Fibroblast of skin of right biceps (primary cell): ENCODE measurements at places on chromosomes 6 and 20.

DNA sequence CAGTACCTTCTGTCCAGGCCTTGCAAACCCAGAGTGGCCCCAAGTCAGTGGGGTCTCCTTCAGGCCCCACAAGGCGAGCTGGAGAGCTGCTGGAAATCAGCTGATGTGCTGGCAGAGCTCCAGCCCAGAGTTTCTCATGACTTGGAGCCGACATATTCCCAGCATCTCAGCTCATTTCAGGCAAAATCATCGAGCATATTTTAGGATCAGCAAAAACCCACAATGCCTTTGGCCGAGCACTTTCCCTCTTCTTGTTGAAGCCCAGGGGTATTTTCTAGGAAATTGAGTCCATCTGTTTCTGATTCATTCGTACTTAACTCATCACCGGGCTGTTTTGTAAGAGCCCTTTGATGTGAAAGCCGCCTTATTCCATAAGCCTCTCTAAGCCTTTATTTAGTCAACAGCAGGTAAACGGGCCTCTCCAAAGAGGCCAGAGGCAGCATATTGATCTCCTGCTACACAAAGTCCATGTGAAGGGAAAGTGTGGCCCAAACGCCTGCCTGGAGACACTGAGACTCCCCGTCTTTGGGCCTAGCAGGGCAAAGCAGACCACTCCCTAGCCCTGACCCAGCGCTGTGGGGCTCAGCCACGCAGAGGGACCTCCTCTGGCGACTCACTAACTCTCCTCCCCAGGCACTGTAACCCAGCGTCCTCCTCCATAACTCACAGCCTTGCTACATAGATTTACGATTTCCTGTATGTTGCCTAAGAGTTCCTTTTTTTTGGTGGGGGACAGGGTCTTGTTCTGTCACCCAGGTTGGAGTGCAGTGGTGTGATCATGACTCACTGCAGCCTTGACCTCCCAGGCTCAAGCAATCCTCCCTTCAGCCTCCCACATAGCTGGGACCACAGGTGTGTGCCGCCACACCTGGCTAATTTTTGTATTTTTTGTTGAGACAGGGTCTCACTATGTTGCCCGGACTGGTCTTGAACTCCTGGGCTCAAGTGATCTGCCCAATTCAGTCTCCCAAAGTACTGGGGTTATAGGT, 12.1 kb upstream of the C20orf203 start:
- peak; percentile 94 for DNase-seq

DNA sequence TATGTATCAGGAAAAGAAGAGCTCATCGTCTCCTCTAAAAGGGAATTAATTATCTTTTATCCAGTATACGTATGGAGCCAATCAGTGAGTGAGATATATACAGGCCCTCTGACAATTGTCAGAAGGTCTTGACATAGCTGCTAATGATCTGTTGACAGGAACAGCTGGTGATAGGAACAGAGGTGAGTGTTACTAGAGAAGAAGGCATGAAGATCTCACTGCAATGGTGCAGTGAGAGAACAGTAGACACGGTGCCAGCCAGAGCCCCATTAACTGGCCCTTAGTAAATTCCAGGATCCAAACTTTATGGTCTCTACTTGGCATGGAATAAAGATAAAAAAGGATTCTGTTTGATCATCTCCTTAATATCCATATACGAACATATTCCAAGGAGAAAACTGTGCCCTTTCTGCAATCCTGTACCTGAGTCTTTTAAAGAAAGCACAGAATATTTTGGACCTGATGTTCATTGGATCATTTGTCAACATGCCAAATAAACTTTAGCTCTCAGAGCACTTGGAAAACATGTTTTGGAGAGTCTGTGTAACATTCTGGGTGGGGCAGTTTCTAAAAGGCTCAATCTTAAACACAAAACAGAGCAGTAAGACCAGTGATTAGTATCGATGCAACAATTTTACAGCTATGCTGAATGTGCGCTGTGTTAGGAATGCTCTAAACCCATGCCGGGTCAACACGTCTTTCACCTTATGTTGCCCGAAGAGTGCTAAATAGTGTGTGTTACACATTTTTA, 135.8 kb upstream of the CITED2 start:
- DNase-seq: no peak

DNA sequence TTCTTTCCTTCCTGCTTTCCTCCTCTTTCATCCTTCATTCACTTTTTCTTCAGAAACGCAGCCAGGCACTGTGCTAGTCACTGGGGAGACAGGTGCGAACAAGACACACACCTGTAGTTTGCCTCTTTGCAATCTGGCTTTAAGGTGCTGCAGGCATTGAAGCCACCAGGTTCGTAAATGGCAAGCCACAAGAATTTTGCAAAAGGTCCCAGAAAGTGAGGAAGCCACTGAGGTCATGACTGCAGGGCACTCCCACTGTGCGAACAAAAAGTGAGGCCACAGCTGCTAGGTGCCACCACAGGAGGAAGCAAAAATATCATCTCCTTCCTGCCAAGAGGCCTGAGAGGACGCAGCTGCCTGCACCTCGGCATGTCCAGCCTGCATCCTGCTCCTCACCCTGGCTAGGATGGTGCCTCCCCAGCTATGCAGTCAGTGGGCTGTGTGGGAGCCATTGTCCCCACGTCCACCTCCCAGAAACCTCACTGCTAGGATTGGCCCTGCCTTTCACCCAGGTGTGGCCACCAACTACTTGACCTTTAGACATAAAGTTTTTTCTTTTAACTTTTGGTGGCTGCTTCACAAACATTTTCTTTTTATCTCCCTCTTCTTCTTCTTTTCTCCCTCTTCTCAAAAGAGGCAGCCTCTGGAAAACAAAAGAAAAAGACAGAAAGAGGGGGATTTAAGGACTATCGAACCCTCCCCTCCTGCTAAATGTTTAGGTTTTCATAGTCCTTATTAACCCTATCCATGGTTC, 230.8 kb downstream of the BCAS1 start:
- DNase-seq: no peak

GRCh38 chr6:35541836-35542235, 29.1 kb upstream of the TULP1 start:
- no peak for DNase-seq

GRCh38 chr20:36447101-36447500, 94.2 kb upstream of the MYL9 start:
- no peak for DNase-seq

DNA sequence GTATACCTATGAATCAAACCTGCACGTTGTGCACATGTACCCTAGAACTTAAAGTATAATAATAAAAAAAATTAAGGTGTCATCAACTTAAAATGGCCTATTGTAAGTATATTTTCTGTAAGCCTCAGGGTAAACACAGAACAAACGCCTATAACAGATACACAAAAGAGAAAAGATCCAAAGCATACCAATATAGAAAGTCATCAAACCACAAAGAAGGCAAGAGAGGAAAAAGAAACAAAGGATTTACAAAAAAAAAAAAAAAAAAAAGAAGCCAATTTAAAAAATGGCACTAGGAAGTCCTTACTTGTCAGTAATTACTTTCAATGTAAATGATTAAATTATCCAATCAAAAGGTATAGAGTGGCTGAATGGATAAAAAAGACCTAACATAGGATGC, 24.6 kb upstream of the ASF1A start:
- DNase-seq: peak; percentile 12

DNA sequence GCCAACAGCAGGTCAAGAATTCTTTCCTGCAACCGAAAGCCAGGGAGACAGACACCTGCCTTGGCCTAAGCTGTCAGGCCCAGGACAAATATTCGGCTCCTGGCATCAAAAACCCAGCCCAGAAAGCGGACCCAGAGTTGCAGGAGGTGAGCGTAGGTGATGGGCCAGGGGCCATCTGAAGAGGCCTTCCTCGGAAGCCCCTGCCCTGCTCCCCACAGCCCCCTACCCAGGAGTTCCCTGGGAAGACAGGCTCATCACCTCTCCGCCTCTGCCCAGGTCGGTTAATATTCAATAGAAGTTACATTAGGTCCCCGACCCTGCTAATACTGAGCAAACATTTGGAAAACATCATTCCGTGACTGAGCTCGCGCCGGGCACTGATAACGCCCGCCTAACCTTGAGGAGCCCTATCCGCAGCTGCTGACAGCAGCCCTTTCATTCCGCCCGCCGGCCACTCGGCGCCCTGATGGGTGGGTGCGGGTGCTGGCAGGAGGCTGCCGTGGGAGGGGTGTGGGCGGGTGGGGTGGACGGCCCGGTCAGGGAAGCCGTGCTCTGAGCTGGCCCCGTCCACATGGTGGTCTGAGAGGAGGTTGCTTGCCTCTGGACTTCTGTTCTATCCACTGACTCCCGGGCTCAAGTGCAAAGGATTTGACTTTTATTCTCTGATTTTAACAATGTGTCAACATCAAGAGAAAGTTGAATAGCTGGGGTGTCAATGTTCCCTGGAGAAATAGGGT, 55.7 kb downstream of the HNF4A start:
- DNase-seq: no peak

DNA sequence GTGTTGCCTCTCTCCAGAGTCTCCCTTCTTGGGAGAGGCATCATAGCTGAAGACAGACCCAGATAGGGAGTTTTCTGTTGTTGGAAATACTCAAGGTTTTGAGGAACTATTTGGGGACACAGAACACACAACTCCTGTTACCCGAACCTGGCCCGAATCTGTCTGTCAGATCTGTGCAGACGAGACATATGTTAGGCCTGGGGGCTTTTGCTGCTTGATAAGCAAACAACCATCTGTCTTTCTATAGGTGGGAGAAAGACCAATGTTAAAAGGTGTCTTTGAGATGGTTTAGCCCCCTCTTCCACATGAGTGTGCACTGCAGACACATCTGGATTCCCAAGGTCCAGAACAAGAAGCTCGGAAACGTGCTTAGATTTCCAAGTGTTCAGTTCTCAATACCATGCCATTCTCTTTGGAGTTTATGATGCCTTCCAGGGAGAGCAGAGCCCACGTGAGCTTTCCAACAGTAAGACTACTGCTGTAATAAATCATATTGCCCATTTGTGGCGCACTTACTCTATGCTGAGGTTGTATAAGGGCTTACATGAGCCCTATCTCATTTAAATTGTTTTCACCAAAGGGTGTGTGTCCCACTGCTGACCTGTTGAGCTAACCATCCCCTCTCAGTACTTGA, 3.8 kb upstream of the STX16 start:
- no peak for DNase-seq

DNA sequence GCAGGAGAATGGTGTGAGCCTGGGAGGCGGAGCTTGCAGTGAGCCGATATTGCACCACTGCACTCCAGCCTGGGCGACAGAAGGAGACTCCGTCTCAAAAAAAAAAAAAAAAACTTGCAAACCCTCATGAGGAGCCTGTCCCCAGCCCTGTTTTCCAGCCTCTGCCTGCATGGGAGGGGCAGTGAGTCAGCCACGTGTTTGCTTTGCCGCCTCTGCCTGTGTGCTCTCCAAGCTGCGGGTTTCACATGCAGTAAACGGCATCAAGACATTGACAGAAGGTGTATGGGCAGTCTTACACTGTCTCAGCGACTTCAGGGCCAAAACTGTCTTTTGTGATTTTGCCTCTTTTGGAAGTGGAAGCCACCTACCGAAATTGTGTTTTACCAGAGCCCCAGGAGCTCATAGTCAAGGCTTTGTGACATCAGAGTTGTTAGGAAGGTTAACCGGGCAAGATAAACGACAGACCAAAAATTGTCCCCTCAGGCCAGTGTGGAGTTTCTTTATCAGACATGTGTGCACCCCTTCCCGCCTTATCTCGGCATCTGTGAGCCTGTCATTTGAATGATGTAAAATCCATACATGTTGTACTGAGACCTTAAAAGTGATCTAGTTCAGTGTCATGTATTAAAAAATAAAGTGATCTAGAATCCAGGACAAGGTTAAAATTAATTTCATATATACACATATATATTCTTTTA, 52.9 kb downstream of the RPP40 start:
- no peak for DNase-seq

DNA sequence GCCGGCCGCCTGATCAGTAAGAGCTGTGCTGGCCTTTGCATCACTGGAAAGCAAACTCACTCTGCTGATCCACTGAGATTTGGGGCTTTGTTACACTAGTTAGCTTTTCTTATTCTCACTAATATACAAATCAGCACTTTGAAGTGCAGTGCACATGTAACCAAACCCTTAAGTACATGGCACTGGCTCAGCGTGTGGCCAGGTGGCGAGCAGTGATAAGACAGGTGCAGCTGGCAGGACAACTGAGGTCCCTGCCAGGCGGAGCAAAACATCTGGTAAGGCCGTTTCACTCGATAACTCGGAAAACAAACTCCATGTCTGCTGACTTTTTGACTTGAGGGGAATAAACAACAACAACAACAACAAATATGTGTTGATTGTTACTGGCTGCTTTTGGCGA, 11.0 kb downstream of the GFRA4 start:
- DNase-seq: no peak

DNA sequence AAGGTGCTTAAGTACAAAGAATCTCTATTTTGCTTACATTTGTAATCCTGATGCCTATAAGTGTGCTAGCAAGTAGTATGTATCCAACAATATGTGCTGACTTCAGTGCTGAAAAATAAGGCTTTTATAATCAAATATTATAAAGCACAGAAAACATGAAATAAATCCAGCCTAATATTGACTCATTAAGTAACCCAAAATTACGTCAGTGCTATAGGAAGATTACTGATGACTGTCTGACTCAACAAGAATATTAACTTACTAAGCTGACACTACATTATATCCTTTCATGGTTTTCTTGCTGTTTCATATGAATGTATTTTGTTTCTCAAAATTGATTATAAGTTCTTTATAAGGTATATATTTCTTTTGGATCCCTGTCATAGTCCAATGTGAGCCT, 76.1 kb downstream of the ME1 start:
- no peak for DNase-seq

GRCh38 chr20:33820362-33820761, 9.2 kb downstream of the CHMP4B start:
- no peak for DNase-seq

GRCh38 chr6:2852921-2853322, 11.3 kb upstream of the SERPINB1 start:
- no peak for DNase-seq

- no peak for DNase-seq
Measured at GRCh38 chr6:47581591-47581990, 104.0 kb downstream of the CD2AP start.

GRCh38 chr6:96089173-96089572, 73.4 kb downstream of the FUT9 start:
- no peak for DNase-seq

- no peak for DNase-seq
Measured at GRCh38 chr6:41193884-41194283, 7.1 kb downstream of the TREML2 start.
